Stimulated activated CD4-positive, alpha-beta T cell treated with anti-CD3 and anti-CD28 coated beads, Interleukin-1b, Interleukin-23, amount 100 ng/mL, for 1 hour (primary cell): ENCODE measurements at places on chromosomes 16 and 17.

DNA sequence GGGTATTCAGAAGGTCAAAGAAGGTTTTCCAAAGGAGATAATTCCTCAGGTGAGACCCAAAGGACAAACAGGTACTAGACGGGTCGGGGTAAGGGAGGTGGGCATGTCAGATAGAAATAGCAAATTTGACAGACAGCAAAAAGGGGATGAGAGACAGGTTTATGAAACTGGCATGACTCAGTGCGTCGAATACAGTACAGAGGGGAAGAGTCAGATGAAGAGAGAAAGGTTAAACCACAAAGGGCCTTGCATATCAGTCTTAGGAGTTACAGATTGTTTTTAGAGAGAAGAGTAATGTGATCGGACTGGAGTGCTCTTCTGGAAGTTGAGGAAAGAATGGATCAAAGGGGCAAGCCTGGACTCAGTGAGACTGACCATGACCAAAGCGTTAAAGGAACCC is 88.4 kb downstream of the ZZEF1 start:
- no peak for DNase-seq

DNA sequence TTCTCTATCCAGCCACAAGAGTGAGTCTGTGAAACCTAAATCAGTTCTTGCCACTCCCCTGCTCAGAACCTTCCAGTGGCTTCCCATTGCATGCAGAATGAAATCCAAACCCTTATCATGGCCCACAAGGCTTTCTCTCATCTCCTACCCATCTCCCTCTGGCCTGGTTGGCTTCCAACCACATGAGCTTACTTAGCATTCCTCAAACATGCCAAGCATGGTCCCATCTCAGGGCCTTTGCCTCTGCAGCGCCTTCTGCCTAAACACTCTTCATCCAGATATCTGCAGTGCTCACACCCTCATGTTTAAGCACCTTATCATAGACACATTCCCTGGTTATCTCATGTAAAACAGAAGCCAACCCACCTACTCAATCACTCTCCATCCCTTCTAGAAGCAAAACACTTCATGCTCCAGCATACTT is 15.5 kb downstream of the TK2 start:
- no peak for DNase-seq

GRCh38 chr16:23949630-23950290 is 114.0 kb downstream of the PRKCB start:
- DNase-seq = no peak

DNA sequence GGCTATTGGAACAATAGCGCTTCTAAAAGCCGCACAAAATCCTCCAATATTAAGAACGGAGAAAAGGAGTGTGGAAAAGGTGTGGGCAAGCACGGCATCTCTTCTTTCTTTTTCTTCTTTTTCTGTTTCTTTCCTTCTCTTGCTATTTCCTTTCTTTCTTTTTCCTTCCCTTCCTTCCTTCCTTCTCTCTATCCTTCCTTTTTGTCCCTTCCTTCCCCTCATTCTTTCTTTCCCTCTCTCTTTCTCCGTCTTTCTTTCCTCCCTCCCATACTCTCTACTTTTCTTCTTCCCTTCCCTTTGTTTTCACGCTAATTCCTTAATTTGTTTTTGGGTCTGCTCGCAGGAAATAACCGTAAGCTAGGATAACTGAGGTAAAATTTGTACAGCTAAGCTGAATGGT is 478.2 kb downstream of the MAF start:
- no peak for DNase-seq

GRCh38 chr16:67555795-67556212 is 6.5 kb upstream of the CTCF start:
- DNase-seq = no peak

- DNase-seq = no peak
Measured at GRCh38 chr16:67563708-67564468, 1.6 kb downstream of the CTCF start.

- no peak for DNase-seq
Measured at GRCh38 chr16:67613808-67614207, 31.1 kb upstream of the CARMIL2 start.

GRCh38 chr17:16419929-16420271 is 4.5 kb downstream of the TRPV2 start:
- no peak for DNase-seq

- DNase-seq = no peak
Measured at GRCh38 chr17:49217651-49218413, 7.3 kb downstream of the ABI3 start.

DNA sequence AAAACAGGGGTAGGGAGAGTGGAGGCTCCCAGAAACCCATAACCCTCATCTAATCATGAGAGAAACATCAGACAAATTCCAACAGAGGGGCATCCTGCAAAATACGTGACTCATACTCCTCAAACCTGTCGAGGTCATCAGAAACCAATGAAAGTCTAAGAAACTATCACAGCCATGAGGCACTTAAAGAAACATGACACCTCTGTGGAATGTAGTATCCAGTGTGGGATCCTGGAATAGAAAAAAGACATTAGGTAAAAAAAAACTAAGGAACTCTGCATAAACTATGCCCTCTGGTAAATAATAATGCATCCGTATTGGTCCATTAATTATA is 16.4 kb downstream of the CDH5 start:
- DNase-seq = no peak

GRCh38 chr16:83143788-83144187 is 517.0 kb downstream of the CDH13 start:
- DNase-seq = no peak

- DNase-seq = no peak
Measured at GRCh38 chr17:75849724-75850123, 5.4 kb downstream of the WBP2 start.

DNA sequence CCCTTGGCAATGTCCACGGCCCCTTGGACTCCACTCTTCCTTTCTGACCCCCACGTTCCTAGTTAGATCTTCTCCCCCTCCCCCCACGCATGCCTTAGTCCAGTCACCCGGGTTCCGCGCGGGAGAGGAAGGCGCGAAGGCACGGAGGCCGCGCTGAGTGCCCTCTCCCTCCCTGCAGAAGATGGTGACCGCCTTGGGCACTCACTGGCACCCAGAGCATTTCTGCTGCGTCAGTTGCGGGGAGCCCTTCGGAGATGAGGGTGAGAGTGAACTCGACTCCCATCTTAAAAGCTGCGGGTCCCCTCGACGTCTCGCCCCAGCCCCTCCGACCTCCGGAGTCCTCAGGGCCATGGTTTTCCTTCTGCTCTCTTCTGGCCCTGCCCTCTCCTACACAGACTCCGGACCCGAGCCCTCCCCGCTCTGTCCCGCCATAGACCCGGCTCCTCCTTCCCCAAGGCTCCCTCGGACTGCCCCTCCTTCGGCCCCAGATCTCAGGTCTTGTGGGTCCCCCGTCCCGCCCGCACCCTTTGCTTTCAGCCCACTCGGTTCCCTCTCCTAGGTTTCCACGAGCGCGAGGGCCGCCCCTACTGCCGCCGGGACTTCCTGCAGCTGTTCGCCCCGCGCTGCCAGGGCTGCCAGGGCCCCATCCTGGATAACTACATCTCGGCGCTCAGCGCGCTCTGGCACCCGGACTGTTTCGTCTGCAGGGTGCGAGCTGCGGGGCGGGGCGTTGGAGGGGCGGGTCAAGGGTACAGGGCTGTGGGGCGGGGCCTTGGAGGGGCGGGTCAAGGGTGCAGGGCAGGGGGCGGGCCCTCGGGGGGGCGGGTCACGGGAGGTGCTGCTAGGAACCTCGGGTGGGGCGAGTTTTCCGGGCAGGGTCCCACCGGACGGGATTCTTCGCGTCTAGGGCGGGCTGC is 4.6 kb downstream of the TGFB1I1 start:
- peak; percentile 78 for DNase-seq

DNA sequence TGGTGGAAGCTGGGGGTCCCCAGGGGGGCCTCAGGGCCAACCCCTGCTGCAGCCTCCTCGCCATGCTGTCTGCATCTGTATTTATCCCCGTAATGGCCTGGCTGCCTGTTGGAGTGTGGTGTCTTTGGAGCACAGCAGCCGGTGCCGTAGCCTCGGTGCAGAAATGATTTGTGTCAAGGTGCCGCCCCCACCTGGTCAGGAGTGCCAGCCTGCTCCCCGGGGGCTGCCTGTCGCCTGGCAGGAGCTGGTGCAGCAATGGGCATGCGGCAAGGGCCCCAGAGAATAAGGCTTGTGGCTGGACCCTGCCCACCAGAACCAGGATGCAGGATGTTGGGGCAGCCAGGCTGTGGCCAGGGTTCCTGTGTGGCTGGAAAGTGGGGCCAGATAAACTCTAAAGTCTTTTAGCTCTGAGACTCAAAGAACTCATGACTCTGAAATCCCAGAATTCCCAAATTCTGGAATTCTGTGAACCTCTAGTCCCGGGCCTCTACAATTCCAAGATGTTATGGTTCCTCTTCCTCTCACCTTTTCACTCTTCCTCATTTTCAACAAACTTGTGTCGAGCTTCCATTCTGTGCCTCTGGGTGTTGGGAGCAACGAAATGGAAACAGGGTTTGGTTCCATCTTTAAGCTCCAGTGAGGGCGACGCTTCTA is 5.9 kb downstream of the CPNE2 start:
- DNase-seq = no peak

- DNase-seq = no peak
Measured at GRCh38 chr16:52787709-52788108, 240.8 kb upstream of the TOX3 start.

DNA sequence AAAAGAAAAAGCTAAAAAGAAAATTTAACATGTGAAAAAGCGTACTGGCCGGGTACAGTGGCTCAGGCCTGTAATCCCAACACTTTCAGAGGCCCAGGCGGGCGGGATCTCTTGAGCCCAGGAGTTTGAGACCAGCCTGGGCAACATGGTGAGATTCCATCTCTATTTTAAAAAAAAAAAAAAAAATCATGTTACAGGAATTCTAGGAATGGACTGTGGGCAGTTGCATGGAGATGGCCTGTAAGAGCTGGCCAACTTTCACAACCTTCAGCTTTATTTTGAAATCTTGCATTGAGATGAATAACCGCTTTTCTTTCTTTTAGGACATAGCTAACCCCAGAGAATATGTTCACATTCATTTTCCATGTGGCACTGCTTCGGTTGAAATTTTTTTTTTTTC is 8.2 kb upstream of the CIAO3 start:
- no peak for DNase-seq

- DNase-seq = no peak
Measured at GRCh38 chr16:86862595-86863280, 284.4 kb downstream of the FOXL1 start.

- no peak for DNase-seq
Measured at GRCh38 chr16:24347556-24347955, 91.4 kb downstream of the CACNG3 start.

DNA sequence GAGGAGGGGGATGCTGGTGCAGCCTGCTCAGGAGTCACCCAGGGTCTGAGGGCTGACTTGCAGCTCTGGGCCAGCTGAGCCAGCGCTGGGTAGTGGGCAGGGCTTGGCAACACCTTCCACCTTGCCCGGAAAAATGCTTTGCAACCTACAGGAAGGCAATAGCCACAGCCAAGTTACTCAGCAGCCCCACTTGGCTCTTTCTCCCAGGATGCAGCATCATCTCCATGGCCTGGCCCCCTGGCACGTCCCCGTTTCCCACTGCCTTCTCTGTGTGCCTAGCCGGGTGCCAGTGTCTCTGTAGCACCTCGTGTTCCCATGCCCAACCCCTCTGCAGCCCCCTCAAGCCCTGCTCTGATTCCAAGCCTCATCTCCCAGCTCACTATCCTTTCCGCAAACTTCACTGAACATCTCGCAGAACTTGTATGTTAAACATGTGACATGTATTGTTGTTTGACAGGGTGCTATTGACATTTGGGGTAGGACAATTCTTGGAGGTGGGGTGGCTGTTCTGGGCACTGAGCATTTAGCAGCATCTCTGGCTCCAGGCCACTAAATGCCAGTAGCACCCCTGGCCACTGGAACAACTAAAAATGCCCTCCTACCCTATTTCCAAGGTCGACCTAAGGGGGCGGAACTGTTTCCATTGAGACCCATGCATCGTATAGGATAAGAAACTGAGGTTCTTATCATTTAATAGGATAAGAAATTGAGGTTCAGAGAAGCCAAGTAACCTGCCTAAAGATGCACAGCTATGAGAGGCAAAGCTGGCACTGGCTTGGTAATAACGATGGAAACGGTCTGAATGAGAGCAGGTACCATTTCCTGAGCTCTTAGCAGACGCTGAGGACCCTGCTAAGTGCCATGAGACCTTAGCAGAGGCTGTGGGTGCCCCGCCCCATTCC is 12.2 kb downstream of the DEXI start:
- DNase-seq = no peak

DNA sequence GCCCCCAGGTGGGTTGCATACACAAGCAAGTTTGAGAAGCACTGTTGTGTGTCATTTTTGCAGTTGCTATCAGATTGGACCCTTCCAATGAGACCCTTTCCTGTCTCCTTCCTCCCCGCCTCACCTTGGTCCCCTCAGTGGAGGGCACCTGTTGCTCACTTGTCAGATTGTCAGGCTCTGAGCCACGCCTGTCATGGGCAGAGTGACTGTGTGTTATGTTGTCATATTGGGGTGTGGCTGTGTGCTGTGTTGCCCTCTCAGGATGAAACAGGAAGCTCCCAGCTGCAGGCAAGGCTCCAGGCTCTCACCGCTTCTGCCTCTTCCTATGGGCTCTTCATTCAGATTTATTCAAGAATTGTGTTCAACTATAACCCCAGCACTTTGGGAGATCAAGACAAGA is 302.9 kb downstream of the CPPED1 start:
- DNase-seq = no peak

DNA sequence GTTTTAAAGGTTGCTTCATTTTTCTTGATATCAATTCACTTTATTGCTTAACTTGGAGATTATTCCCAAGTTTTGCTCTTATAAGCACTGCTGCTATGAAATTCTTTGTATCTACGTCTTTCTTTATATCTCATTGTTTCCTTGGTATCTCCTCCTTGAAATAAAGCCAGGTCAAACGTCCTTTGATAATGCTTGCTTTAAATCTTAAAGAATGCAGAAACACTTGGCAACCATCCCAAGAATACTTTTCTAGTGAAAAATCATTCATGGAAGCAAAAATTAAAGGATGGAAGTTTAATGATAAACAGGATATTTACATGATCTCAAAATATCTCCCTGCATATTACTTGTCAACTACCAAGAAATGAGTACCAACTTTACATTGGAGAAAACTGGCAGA is 175.2 kb downstream of the CPPED1 start:
- no peak for DNase-seq

DNA sequence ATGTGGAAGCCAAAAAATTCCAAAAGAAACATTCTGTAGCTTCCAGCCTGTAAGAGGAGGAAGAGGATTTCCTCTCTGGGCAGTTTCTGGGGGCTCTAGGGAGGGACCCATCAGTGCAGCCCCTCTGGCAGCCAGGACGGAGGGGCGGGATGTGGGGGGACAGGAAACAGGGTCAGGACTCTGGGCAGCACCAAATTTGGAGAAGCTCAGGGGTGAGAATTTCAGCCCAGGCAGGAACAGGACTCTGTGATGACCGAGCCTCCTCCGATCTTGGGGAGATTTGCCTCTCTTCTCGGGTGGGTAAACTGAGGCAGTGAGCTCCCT is 18.4 kb upstream of the CIBAR2 start:
- DNase-seq = no peak

- no peak for DNase-seq
Measured at GRCh38 chr16:67091906-67092566, 17.7 kb upstream of the PHAF1 start.

DNA sequence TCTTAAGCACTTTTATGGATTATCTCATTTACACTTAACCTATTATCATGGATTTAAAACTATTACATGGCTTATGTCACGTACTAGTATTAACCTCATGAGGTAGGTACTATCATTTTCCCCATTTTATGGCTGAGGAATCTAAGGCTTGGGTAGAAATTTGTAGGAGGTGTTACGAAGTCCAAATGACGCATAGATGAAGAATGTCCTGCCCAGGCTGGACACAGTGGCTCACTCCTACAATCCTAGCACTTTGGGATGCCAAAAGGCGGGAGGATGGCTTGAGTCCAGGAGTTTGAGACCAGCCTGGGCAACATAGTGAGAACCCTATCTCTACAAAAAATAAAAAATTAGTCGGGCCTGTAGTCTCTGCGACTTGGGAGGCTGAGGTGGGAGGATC is 4.8 kb upstream of the C1QL1 start:
- no peak for DNase-seq
